WERI-Rb-1 (cell line): ENCODE measurements at places on chromosomes 5 and 9.

GRCh38 chr5:53126521-53126920 lies 17.0 kb upstream of the MOCS2 start:
- no peak for DNase-seq

- no peak for DNase-seq
Observed at GRCh38 chr5:74974451-74975091, 77.8 kb downstream of the GCNT4 start.

GRCh38 chr5:171826132-171826531 lies 40.5 kb downstream of the SMIM23 start:
- no peak for DNase-seq

GRCh38 chr5:176670449-176670848 lies 23.2 kb downstream of the TSPAN17 start:
- DNase-seq, result peak; percentile 74

DNA sequence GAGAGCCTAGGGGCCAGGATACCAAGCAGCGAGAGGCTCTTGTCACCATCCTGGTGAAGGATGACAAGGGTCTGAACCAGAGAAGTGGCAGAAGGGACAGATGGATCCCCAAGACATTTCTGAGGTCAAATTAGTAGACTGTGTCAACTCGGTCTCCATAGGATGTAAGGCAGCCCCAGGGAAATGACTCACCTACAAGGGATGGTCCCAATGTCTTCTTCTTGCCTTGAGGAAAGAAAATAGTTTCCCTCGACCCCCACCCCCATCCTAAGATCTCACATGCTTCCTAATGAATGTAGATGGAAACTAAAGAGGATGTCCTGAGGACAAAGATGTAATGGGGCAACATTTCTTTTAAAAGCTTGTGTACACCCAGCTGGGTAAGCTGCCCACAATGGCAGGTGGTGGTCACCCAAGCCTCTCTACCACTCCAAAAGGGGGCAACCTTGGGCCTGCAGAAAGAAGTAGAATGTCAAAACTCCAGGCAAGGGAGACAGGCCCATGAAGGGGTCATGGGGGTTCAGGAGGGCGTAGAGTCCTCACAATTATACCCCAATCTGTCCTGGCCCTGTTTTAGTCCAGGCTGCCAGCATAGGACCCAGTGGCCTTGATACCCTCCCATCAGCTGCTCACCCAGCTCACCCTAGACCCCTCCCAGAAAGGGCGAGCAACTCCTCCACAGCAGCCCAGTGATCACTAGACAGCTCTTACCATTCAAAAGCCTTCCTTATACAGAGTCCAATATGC lies 187.4 kb downstream of the ACTL7B start:
- DNase-seq, result no peak

GRCh38 chr5:56019306-56020272 lies 24.8 kb upstream of the IL6ST start:
- DNase-seq, result no peak

- DNase-seq, result no peak
Observed at GRCh38 chr5:82158755-82159413, 119.3 kb downstream of the RPS23 start.

GRCh38 chr5:66848749-66849641 lies 252.8 kb downstream of the MAST4 start:
- no peak for DNase-seq

- DNase-seq, result no peak
Observed at GRCh38 chr5:64207978-64208377, 42.3 kb downstream of the RNF180 start.

- no peak for DNase-seq
Observed at GRCh38 chr9:107018861-107019545, 156.0 kb downstream of the ZNF462 start.

- no peak for DNase-seq
Observed at GRCh38 chr5:58635416-58635815, 52.5 kb downstream of the RAB3C start.

DNA sequence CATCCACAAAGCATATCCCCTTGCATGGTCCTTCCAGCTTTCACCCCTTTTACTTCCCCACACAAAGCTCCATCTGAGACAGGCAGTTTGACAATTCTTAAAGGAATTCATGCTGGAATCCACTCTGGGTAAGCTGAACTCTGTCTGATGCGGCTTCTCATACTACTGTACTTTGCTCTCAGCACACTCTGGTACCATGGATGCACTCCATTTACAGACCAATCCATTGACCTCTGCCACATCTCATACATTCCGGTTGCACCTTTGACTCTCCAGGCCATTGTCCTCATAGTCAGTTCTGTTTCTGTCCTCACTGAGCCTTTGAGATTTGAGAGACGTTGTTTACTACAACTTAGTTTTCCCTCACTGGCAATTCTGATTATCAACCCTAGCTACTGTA lies 12.2 kb downstream of the SPATA9 start:
- no peak for DNase-seq

DNA sequence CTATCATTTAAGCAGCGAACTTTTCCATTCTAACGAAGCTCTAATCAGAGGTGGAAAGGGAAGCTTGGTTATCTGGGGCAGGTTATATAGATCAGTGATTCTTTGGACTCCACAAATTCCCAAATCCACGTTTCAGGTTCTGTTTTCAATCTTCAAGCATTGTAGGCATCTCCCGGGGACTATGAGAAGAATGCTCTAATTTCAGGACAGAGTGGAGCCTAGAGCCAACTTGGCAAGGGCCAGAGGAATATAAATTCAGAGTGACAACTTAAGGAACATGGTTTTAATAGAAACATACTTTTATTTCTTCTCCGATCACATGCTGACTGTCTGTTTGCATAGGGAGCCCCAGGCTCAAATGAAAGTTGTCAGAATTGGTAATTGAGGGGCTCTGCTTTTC lies 514.0 kb upstream of the KLF4 start:
- no peak for DNase-seq

DNA sequence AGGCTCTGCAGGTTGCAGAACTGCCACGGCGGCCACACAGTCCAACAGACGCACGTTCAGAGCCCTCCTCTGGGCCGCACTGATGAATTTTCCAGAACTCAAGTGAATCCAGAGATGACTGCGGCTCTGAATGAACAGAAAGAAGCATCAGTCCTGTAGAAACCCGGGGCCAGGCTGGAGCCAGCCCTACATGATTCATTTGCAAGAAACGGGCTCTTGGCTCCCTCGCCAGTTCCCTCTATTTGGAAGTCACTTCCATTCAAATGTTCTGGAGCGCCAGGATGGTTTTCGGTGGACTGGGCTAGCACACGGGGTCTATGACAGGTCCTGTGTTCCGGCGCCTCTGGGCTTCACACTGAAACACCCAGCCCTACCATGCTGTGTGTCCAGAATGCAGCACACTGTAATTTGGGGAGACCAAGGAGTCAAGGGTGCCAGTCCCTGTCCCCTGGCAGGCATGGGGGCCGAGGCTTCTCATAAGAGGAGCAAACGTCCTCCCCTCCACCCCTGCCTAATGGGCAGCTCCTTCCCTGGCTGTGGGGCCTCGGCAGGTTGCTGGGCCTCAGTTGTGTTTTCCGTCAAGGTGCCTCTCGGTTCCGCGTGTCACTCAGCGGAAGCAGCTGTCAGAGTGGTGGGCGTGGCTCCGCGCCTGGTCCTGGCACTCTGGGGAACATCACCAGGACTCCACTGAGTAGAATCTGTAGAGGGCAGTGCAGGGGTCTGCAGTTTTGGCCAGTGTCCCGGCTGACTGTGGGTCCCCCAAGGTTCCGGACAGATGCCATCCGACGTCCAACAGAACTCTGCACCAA lies 18.1 kb upstream of the COL5A1 start:
- peak; percentile 3 for DNase-seq

DNA sequence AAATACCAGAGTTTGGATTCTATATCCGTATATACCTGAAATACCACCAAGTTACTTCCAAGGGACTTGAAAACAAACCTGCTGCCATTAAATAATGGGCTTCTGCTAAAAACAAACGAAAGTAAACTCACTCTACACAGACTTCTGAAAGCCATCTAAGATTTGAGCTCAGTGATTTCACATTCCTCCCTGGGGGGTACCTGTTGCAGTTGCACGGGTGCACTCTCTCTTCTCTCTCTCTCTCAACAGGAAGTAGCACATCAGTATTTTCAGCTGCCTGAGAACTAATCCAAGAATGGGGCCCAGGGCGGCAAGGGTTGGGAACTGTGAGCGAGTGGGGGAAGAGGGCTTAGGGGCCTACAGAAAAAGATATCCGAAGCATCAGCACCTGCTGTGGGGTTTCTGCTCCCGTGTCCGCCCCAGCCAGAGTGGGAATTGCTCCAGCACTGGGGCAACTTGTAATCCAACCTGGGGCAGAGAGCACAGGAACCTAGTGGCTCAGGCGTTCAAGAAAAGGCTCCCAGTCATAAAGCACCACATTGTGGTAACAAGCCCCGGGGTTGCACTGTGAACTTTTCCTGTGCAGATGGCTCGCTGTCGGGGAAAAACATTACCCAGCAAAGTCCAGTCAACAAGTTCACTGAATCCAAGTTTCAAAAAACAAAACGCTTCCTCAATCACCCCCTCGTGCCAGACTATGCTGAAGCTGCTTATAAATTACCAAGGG lies 99.8 kb downstream of the EFNA5 start:
- DNase-seq, result peak; percentile 42

DNA sequence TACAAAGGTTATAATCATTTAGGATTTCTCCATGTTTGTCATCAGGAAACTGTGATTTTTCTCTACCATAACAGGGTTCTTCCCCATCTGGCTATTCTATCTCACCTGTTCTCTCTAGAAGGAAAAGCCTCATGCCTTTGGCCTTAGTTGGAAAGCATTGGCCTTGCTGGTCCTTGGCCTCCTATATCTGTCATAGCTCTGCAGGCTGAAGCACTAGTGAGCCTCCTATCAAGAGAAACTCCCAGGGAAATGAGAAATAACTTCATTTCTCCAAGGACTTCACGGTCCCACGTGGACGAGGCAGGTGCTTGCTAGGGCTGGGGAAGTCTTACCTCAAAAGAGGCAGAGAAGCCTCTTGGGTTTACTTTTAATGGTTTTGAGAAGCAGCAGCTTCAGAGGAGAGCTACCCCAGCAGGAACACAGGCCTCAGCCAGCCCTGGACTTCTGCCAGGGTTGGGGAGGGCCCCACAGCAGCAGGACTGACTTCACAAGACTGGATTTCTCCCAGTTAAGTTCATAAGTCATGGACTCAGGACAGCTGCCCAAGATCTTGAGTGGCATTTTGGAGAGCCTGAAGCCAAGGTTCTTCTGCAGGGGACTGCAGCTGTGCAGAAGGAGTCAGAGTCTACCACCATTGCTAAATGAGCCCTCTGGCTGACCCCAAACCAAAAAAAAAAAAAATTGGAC lies 15.8 kb upstream of the PSAT1 start:
- DNase-seq, result no peak

DNA sequence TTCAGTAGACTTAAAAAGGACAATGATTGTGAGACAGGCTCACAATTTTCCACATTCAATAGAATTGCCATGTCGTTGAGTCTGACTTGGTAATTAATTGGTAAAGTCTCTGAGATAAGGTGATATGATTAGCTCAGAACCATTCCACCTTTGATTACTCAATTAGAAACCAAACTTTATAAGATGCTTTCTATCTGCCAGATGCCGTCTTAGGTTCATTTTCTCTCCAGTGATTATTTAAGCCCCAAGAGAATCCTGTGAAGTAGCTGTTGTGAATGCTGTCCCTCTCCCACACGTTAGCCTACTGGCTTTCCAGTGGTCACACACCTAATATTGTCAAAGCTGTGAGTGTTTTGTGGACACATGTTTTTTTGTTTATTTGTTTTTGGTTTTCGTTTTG lies 528.9 kb upstream of the ZNF462 start:
- DNase-seq, result peak; percentile 19

- no peak for DNase-seq
Observed at GRCh38 chr9:129839324-129840023, 4.2 kb downstream of the USP20 start.

DNA sequence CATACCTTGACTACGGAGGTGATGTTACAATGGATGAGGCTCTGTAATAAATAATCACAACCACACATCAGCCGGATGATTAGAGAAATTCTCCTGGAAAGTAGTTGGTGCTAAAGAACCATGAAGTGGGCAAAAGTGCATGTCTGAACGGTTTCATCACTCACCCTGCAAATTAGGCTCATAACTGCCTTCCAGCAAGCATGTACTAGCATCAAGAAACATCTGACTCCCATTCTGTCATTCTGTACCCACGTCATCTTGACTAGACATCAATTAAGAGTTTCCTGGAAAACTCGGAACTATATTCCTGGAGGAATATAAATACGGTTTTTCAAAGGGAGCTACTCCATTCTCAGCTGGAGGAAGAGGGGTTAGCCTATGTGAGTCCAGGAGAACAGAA lies 52.2 kb downstream of the HSD17B3 start:
- DNase-seq, result no peak

GRCh38 chr9:4137234-4137633 lies 162.6 kb downstream of the GLIS3 start:
- DNase-seq, result no peak

GRCh38 chr5:80239680-80240367 lies 16.0 kb downstream of the SERINC5 start:
- no peak for DNase-seq
